ENCODE measurements at places on chromosomes 11 and 22.

DNA sequence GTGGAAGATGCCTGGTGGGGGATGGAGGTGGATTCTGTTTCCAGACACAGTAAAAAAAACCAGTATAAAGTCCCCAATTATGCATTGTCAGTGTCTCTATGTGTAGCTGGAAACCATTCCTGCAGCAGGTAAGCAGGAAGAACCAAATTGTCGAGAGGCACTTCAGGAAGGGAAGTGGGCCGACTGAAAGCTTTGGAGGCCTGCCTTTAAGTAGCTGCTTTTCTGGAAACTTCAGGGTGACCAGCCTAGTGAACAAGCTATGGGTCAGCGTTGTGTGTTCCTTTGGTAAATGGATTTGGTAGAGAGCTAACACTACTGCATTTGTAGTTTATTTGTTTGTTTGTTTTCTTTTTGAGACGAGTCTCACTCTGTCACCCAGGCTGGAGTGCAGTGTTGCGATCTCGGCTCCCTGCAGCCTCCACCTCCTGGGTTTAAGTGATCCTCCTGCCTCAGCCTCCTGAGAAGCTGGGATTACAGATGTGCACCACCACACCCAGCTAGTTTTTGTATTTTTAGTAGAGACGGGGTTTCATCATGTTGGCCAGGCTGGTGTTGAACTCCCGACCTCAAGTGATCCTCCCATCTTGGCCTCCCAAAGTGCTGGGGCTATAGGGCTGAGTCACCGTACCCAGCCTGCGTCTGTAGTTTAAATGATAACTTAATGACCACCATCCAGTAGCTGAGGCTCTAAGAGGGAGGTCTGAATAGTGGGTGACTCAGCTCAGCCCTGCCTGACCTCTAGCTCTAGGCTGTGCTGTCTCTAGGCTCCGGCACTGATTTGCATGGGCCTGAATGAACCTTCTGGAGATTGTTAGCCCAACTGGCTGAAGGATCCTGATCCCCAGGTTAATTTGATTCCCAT, 12.8 kb downstream of the PTPRJ start:
- peak; percentile 65 for DNase-seq

DNA sequence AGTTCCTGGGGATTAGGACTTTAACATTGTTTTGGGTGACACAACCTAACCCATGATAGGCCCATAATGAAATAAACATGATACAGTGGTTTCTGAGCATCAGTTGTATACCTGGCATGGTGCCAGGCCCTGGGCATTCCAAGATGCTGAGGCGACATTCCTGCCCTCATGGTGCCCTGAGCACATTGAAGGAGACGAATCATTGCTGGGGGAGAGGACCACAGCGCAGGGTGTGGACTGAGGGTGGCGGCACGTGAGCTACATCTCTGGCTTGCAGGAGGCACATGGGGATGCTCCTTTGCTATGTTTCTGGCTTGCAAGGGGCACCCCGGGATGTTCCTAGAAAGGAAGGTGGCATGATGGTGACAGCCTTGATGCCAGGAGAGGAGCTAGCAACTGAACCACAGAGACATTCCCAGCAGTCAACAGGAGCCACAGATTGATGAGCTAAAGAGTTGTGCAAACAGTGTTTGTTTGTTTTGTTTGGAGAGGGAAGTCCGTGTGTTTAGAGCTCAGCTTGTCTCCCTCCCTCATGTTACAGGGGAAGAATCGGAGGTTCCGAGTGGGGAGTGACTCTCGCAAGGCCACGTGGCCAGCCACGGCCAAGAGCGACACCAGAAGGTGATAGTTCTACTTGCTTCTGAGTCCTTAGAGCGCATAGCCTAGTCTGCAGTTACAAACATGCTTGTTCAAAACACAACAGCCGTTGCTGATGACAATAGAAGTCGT, 106.4 kb downstream of the MIAT start:
- DNase-seq, result no peak

DNA sequence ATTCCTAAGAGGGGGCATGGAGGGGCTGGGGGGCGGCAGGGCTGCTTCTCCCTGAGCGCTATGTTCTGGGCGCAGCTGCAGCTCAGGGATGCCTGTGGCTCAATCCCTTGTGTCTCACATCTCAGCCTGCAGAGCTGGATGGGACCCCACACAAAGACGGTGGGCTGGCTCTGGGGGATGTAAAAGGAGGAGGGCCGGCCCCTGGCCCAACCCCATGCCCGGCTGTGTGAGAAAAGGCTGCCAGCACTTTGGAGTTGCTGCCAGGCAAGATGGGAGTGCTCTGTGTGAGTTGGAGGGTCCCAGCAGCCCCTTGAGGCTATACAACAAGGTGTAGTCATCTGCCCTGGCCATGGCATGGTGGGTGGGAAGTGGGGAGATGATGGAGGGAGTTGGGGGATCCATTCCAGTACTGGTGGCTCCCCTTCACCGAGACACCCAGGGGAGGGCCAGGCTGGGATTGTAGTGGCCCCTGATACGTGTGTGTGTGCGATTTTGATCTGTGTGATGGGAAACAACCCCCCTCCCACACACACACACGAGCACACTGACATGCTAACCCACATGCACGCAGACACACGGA, 1.3 kb upstream of the TBX10 start:
- no peak for DNase-seq

GRCh38 chr22:30277547-30278344, 11.1 kb upstream of the OSM start:
- DNase-seq, result peak; percentile 85

- DNase-seq, result peak; percentile 25
Measured at GRCh38 chr11:62607714-62608113, 4.9 kb downstream of the EML3 start.

DNA sequence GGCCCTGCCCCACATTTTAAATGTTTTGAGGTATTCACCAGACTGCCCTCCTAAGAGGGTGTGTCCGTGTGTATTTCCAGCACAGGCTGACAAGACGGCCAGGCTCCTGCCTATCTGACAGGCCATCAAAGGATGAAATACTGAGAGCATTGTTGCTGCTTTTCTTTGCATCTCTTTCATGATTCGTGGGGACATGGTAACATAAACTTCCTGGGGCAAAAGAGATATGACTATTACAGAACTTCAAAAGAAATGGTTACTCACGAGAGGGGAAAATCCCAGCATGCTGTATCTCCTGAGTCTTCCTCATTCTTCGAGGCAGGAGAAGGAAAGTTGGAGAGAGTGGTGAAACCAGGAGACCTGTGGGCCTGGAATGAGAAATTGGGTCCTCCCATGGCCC, 10.3 kb upstream of the BIK start:
- DNase-seq, result no peak

DNA sequence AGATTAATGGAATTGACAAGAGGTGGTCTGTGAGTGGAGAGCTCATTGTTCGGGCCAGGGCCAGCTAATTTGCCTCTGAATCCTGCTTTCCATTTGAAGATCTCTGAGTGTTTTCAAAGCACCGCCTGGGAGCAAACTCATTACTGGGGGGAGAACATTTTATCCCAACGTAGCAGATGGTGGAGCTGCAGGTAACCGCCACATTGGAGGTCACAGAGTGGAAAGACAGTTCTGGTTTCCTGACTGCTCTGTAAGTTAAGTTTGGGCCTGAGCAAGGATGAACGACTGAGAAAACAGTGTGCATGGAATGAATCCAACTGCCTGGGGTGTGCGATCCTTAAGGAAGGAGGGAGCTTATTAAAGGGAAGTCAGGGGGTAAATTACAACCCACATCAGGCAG, 30.5 kb downstream of the LMO2 start:
- DNase-seq, result no peak

DNA sequence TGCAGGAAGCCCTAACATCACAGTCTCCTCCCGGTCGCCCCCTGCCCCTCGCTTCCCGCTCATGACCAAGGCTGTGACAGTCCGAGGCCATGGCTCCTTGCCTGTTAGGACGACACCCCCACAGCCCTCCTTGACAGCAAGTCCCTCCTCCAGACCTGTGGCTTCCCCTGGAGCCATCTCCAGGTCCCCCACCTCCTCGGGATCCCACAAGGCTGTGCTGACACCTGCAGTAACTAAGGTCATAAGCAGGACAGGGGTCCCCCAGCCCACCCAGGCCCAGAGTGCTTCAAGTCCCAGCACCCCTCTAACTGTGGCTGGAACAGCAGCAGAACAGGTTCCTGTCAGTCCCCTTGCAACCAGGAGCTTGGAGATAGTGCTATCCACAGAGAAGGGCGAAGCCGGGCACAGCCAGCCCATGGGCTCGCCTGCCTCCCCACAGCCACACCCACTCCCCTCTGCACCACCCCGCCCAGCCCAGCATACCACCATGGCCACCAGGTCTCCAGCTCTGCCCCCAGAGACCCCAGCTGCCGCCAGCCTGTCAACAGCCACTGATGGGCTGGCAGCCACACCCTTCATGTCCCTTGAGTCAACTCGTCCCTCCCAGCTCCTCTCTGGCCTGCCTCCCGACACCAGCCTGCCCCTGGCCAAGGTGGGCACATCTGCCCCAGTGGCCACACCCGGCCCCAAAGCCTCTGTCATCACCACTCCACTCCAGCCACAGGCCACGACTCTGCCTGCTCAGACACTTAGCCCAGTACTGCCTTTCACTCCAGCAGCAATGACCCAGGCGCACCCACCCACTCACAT, 63.2 kb downstream of the OTOG start:
- no peak for DNase-seq

DNA sequence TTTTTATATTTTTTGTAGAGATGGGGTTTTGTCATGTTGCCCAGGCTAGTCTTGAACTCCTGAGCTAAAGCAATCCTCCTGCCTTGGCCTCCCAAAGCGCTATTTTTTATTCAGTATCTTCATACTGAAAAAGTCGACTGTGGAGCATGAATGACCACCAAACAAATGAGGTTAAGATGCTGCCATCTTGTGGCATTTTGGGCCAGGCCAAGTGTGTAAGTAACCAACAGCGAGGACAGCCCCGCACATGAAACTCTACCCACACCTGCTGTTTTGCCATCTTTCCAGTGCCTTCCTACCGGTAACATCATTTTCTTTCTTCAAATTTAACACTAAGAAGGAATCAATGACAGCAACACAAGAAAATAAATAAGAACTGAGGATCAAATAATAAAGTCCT, 32.2 kb upstream of the AQP11 start:
- peak; percentile 52 for DNase-seq

GRCh38 chr11:129192150-129192549, at the start of gene ARHGAP32:
Gene ARHGAP32 (minus strand): TSS chr11:129192325. CDS start chr11:129192198, 127 bp downstream.
- no peak for DNase-seq

DNA sequence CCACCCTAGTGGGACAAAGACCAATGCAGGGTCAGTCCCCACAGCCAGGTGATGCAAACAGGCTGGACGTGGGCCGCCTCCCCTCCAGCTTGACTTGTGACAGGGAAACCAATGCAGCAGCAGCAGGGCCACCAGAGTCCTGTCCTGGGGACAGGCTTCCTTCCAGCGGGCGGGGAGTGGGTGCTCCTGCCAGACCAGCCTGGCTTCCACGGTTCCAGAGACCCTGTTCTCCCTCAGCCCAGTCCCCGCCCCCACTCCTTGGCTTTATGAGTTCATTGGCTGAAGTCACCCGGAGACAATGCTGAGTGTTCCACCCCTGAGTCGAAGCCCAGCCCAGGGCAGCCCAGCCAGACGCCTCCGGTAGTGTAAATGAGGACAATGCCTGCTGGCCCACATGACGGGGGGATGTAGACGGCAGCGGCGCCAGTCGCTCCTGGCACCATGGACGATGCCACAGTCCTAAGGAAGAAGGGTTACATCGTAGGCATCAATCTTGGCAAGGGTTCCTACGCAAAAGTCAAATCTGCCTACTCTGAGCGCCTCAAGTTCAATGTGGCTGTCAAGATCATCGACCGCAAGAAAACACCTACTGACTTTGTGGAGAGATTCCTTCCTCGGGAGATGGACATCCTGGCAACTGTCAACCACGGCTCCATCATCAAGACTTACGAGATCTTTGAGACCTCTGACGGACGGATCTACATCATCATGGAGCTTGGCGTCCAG, at the start of gene TSSK2:
Gene TSSK2, plus strand, starts transcription at position 350 of the 726 bp plus-strand sequence. Its CDS starts 92 bp downstream, at position 442.
- DNase-seq, result no peak

- DNase-seq, result no peak
Measured at GRCh38 chr11:39661890-39662289, 1797.6 kb downstream of the LRRC4C start.

DNA sequence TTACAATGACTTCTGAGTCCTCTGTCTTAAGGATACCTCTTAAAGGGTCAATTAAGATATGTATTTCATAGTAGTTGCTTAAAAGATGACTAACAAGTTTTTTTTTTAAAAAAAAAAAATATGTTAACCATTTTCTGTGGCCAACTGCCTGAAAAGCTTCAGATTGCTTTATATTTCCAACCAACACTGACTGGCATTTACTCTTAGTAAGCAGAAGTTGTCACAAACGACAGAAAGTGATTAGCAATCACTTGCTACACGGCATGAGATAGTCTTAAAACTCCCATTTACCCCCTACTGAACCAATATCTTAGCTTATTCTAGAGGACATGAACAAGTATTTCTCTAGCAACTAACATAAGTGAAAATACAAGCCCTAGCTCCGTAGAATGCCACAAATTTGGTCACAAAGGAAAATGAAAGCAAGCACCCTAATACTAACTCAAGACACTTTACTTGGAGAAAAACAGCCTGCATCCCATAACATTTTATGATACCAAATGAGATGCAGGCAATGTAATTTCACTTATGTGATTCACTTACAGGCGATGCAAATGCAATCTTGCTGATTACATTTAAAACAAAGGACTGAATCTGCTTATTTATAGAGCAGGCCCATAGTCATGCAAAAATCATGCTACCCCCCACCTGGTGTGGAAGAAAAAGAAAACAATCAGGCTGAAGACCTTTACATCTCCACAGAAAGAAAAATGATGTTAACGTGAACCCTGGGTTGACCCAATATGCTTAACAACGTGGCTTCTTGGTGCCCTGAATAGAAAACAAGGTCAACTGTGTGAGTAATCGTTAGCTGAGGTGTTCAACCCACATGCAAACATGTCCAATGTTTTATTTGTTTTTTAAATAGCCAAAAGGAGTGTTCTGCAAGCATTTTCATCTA, 25.7 kb downstream of the MPPED2 start:
- no peak for DNase-seq

- no peak for DNase-seq
Measured at GRCh38 chr11:96215826-96216225, 127.2 kb downstream of the MAML2 start.

GRCh38 chr11:23226331-23227077, 366.2 kb upstream of the CCDC179 start:
- no peak for DNase-seq

- DNase-seq, result no peak
Measured at GRCh38 chr11:35150454-35150853, 11.5 kb downstream of the CD44 start.

DNA sequence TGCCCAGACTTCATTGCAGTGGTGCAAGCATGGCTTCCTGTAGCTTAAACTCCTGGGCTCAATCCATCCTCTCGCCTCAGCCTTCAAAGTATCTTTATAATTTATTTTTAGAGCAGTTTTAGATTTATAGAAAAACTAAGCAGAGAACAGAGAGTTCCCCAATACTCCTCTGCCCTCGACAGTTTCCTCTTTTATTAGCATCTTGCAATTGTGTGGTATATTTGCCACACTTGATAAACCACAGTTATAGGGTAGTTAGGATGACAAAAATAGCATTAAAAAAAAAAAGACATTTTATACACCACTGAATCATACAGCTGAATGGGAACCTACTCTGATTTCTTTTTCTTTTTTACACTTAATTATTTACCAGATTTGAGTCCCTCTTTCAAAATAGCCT, 31.2 kb downstream of the MS4A2 start:
- peak; percentile 75 for DNase-seq
